GM20000 (cell line): ENCODE measurements at places on chromosomes 4 and X.

DNA sequence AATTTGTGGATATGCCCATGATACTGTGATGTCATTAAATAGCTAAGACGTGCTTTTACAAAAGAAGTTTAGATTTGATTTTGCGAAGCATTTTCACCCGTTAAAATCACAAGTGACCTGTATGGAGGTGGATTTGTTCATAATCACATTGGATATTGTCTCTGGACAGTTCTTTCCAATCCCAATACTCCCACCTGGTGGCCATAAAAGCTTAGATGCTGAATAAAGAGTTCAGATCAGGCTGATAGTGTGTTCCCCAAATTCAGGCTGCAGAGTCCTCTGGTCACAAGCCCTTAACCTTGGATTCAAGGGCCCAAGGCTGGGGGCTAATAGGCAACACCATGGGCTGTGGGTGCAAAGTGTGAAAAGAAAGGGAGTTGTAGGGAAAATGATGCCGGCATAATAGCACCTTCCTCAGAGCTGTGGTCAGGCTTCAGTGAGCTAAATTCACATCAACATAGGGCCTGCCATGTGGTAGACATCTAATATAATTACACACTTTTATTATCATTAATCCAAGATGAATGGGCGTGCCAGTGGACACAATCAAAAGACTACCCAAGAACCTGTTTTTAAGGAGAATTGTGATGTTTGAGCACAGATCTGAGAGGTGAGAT, 28.1 kb downstream of the SMIM43 start:
- peak; percentile 21 for DNase-seq

DNA sequence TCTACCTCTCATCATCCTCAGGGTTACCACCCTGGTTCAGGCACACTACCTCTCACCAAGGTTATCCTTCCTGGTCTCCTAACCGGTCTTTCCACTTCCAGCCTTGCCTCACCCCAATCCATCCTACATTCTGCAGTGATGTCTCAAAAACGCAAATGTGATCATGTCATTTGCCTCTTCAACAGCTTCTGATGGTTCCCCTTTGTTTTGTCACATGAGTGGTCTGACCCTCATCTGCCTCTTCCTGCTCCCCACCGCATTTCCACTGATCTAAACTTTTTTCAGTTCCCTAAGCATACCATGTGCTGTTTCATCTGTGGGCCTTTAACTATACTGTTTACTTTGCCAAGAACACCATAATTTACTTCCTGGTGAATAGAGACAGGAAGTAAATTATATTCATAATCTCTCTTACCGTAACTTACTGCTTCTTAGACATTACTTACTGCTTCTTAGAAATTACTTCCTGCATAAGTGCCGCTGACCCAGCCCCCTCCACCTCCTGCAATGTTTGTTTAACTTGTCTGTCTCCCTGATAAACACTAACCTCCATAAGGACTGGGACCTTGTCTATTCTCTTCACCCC, 27.1 kb upstream of the NSUN7 start:
- DNase-seq = peak; percentile 39

DNA sequence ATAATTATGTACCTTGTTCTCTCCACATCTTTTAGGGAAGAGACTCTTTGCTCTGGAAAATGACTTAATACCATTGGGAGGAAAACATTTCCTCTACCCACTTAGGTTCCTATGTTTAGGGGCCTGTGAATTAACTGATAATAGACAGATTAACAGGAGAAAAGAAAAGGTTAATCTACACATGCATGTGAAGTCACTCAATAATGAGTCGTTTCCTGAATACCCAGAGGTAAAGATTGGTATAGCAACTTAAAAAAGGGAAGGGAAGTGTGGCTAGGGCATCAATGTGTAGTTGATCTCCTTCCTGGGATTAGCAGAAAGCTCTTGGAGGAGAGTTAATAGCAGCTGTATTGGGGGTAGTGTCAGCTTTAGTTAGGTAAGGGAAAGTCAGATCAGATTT, 419.5 kb upstream of the ATOH1 start:
- no peak for DNase-seq

- DNase-seq = no peak
These were observed 68.8 kb downstream of the ATXN3L start for GRCh38 chrX:13250826-13251580.

DNA sequence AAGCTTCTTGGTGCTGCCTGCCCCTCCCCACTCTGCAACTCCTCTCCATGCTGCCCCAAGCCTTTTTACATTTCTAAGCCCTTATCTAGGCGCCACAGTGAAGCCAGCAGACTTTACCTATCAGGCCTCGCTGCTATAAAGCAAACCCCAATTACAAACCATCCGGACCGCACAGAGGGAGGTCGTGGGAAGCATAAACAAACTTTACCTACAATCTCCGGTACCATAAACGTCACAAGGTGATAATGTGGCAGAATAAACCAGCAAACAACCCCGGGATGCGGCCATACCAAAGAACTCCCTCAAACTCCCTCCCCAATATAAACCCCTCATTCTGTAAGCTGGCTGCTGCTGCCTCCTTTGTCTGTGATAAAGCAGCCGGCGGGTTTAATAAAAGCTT, 54.0 kb upstream of the ZCCHC13 start:
- DNase-seq = no peak

GRCh38 chr4:147547314-147548056, 66.6 kb downstream of the EDNRA start:
- peak; percentile 18 for DNase-seq

- DNase-seq = peak; percentile 18
These were observed 389.4 kb downstream of the GALNTL6 start for GRCh38 chr4:172202480-172203076.

GRCh38 chrX:10327651-10328050, 170.9 kb downstream of the CLCN4 start:
- DNase-seq = no peak

GRCh38 chr4:47017081-47017480, 14.3 kb upstream of the GABRB1 start:
- no peak for DNase-seq

- no peak for DNase-seq
These were observed 120.6 kb upstream of the EDNRA start for GRCh38 chr4:147360301-147360700.

- DNase-seq = peak; percentile 4
These were observed 3.6 kb downstream of the MID1IP1 start for GRCh38 chrX:38804682-38805431.

- DNase-seq = no peak
These were observed 26.0 kb downstream of the LRP2BP start for GRCh38 chr4:185369731-185370130.

DNA sequence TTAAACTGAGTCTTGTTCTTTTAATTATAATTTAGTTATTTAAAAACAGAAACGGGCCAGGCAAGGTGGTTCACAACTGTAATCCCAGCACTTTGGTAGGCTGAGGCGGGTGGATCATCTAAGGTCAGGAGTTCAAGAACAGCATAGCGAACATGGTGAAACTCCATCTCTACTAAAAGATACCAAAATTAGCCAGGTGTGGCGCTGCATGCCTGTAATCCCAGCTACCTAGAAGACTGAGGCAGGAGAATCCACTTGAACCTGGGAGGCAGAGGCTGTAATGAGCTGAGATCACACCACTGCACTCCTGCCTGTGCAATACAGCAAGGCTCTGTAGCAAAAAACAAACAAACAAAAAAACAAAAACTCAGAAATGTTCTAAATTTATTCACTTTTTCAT, 852.9 kb downstream of the TECRL start:
- DNase-seq = no peak

GRCh38 chr4:147683188-147683591, 773 bp downstream of the PRMT9 start:
- DNase-seq = peak; percentile 38

DNA sequence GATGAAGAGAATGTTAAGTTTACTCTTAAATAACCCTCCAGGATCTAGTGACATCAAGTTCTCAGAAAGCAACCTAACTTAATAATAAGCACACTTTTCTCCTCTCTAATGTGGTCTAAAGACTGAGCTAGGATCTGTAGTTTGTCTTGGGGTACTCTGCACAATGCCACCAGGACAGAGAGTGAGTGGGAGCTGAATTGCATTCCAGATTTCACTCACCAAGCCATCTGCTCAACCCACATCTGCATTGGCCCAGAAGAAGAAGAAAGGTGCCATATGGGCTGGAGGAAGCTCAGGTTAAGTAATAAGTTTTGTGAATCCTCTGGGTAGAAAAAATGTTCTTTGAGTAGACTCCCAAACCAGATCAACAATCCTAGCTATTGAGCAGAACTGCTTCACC, 384.6 kb downstream of the PPP3CA start:
- no peak for DNase-seq

DNA sequence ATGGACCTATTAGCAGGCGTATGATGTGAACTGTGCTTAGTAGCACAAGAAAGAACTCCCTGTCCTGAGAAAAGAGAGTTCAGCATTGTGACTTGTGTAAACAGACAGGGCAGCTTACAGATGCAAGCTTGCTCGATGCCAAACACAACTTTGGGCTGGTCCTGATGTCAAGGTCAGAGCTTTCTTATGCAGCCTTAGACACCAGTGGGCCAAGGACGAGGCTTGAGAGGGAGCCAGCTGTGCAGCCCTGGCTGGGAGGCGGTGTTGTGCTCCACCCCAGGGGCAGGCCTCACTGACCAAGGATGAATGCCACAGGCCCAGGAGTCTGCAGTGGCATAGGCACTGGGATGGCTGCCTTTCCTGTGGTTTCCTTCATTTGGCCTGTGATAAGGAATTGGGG, 35.4 kb downstream of the JADE1 start:
- no peak for DNase-seq

DNA sequence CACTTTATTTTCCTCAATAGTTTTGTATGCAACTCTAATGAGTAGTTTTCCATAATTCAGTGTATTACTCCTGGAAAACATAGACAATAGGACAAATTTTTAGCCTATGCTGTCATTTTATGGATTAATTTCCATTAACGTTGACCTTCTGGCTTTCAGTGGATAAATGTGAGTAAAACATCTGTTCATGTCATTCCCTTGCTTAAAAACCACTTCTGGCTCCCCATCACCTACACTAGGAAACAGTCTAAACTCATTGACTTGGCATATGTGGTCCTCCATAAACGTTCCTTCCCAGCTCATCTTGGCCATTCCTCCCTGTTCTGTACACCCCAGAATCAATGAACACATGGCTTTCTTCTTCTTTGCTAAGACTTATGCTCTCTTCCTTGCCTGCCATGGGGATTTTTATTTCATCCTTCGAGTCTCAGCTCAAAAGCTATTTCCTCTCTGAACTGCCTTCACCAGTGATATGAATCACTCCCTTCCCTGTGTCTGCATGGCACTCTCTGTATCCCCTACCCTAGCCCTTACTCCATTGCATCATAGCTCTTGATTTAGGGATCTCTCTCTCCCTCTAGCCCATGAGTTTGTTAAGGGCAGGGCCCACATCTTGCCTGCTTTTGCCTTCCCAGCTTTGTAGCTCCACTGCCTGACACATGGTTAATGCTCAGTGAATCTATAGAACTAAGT, 34.8 kb downstream of the DOCK11 start:
- DNase-seq = no peak

- peak; percentile 12 for DNase-seq
These were observed at the start of gene GK for GRCh38 chrX:30653415-30654131. TSS of gene GK (plus strand) at chrX:30653423. CDS start at chrX:30653538, 115 bp downstream.
